Skin of body (tissue), 3 donors: ENCODE measurements at places on chromosomes 4 and X. TPM values are rescaled to one million over a fixed set of nuclear protein-coding genes. Genes with fewer than 3 reads are reported as not detected.

GRCh38 chr4:123404533-123404932 lies 7.9 kb downstream of the SPRY1 start:
- no peak for DNase-seq

DNA sequence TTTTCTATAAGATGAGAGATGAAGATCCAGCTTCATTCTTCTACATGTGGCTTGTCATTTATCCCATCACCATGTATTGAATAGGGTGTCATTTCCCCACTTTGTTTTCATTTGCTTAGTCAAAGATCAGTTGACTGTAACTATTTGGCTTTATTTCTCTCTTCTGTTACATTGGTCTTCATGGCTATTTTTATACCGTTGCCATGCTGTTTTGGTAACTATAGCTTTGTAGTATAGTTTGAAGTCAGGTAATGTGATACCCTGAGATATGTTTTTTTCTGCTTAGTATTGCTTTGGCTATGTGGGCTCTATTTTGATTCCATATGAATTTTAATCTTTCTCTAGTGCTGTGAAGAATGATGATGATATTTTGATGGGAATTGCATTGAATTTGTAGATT lies 514.3 kb downstream of the GBA3 start:
- DNase-seq: no peak

- DNase-seq: no peak
Observed at GRCh38 chr4:28948501-28948900, 1771.7 kb upstream of the PCDH7 start.

GRCh38 chr4:1206299-1207156 lies 34.1 kb upstream of the SPON2 start:
- no peak for DNase-seq

DNA sequence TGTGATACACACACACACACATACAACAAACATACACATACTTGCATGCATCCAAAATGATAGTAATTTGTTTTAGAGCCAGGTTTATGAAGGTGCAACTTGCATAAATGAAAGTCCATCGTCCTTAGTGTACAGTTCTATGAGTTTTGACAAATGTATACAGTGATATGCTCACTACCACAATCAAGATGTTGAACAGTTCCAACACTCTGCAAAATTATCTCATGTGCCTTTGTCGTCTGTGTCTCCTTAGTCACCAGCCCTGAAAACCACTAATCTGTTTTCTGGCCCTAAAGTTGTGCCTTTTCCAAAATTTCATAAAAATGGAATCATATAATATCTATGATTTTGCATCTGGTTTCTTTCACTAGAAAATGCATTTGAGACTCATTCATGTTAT lies 67.8 kb upstream of the ANXA3 start:
- no peak for DNase-seq

DNA sequence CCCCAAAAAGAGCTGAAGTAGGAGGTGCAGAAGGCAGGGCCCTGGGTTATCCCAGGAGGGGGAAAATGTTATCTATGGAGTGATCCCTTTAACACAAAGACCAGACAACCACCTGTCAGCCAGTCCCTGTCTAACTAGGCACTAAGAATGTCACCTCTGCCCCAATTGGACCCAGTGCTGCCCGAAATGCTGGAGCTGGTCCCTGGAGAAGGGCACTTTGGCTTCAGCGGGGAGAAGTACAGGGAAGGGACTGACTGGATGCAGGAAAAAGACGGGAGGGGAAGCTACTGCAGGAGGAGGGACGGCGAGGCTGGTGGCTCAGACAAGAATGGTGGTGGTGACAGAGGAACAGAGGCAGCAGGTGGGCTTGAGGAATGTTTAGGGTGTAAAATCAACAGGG lies 17.3 kb downstream of the PHKA2 start:
- no peak for DNase-seq

DNA sequence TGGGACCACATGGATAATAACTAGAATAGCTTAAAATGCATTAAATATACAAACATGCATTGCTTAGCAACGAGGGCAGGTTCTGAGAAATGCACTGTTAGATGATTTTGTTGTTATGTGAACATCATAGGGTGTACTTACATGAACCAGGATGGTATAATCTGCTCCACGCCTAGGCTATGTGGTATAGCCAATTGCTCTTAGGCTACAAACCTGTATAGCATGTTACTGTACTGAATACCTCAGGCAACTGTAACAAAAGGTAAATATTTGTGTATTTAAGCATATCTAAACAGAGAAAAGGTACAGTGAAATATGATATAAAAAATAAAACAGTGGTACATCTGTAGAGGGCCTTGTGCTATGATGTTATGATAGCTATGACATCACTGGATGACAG lies 169.2 kb upstream of the IL15 start:
- no peak for DNase-seq

DNA sequence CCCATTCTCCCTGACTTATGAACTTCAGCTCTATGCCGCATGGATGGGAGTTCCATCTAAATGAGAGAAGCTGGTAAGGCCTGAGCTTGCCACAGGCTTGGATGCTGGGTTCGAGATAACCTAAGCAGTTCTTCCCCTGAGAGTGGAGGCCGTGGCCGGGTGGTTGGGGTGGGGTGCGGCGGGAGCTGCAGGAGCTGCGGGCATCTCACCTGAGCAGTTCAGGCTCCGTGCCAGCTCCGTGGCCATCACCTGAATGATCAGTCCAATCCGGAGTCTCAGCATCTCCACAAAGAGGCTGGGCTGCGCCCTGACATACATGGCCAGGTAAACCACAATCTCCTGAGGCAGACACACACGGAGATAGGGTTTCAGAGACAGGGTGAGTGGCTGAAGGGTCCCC lies 77.6 kb downstream of the PHKA2 start:
- no peak for DNase-seq

Gene NUDT10
- total RNA-seq: 2.3 TPM

Gene GYPB
- total RNA-seq: 31.0 TPM

Gene UGT2A1
- total RNA-seq: 2.6 TPM
